ENCODE measurements at places on chromosomes 6 and 20. TPM values are rescaled to one million over a fixed set of nuclear protein-coding genes. Genes with fewer than 3 reads are reported as not detected.
A peak's percentile ranks its signal among the peaks of the same experiment; 100 is the strongest.

Gene BNIP5
- total RNA-seq: 5.7 TPM

Gene PPP1R16B
- total RNA-seq: 5.2 TPM

Gene PKIB
- 41.5 TPM for total RNA-seq

Gene MCHR2
- not detected for total RNA-seq

Gene COL9A3
- not detected for total RNA-seq

Gene FRK
- 23.3 TPM for total RNA-seq

Gene DUSP22
- total RNA-seq: 24.2 TPM

Gene KHDC1L
- total RNA-seq: not detected

DNA sequence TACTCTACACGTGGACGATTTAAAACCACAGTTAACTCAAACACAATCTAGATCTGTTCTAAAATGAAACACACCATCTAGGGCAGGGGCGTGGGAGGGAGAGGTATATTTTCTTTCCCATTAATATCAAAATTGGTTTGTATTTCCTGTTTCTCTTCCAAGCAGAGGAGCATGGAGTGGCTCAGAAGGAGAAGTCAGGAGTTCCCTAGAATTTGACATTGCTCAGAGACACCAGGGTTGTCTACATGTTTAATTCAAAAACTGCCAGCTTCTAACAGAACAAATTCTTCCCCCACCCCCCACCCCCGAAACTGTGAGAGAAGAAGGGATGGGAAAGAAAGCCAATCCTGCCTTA, 2.3 kb downstream of the PREX1 start:
- H3K27ac ChIP-seq: peak overlapping the region; percentile 74
- DNase-seq: no peak
- H3K4me3 ChIP-seq: peak overlapping the region; percentile 67
- peaks cover 81% of the 10 kb centered on the region for H3K4me1 ChIP-seq
- no peaks in the 10 kb centered on the region for H3K36me3 ChIP-seq

- peaks cover 17% of the 10 kb centered on the region for H3K4me1 ChIP-seq
- no peak overlapping the region for H3K27ac ChIP-seq
Measured at GRCh38 chr20:611047-611842, 1.1 kb upstream of the TCF15 start.

- no peaks in the 10 kb centered on the region for H3K36me3 ChIP-seq
- H3K27me3 ChIP-seq: no peaks in the 10 kb centered on the region
- H3K4me1 ChIP-seq: peaks cover 9% of the 10 kb centered on the region
- no peak overlapping the region for H3K4me3 ChIP-seq
Measured at GRCh38 chr6:85576476-85576875, 17.2 kb downstream of the SNX14 start.

DNA sequence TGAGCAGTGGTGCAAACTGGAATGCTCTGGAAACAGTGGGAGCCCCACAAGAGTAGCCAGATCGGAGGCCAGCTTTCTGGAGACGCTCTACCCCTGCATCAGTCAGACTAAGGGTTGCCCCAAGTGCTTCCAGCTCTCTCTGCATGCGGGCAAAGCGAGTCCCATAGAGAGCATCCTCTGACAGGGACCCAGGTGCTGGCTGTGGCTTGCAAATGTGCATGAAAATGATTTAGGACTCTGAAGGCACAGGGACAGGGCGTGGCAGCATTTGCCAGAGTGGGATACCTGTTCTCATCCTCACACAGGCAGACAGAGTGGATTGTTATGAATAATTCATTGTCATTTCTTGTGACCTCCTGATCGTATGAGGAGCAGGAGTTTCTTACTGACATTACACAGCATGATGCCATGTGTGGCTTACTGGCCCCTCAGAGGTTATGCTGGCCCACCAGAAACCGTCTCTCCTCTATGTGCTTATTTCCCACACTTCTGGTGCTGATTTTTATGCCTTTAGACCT, 10.3 kb downstream of the RIN2 start:
- H3K27ac ChIP-seq: no peak overlapping the region
- H3K4me3 ChIP-seq: no peak overlapping the region
- H3K36me3 ChIP-seq: no peaks in the 10 kb centered on the region
- DNase-seq: no peak
- peaks cover 4% of the 10 kb centered on the region for H3K4me1 ChIP-seq

GRCh38 chr6:167211881-167212712, 54.3 kb upstream of the GPR31 start:
- DNase-seq: no peak
- H3K36me3 ChIP-seq: no peaks in the 10 kb centered on the region
- H3K4me1 ChIP-seq: no peaks in the 10 kb centered on the region
- no peak overlapping the region for H3K4me3 ChIP-seq
- H3K27ac ChIP-seq: no peak overlapping the region
- no peaks in the 10 kb centered on the region for H3K27me3 ChIP-seq

GRCh38 chr6:41027799-41028560, 11.0 kb downstream of the UNC5CL start:
- peak overlapping the region; percentile 80 for H3K27ac ChIP-seq
- DNase-seq: peak; percentile 92
- peak overlapping the region; percentile 45 for H3K4me3 ChIP-seq
- H3K27me3 ChIP-seq: no peaks in the 10 kb centered on the region

GRCh38 chr6:94124333-94124732, 705.0 kb upstream of the EPHA7 start:
- H3K4me3 ChIP-seq: no peak overlapping the region
- DNase-seq: no peak
- no peaks in the 10 kb centered on the region for H3K27me3 ChIP-seq
- no peaks in the 10 kb centered on the region for H3K4me1 ChIP-seq
- no peak overlapping the region for H3K27ac ChIP-seq

DNA sequence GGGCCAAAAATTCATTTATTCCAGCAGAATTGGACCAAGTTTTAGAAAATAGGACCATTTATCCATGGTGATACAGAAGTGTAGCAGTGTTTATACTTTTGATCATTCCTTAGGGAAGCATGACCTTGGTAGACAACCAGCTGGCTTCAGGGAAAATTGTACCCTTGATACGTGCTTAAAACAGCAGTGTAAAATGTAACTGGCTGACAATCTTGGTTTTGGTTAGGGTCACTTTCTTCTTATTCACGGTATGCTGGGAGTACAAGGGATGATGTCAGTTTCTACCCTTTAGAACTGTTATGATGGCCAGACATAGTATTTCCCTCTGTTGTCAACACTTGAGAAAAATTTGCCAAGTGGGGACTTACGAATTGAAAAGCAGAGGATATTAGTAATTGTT, 157.1 kb downstream of the BCKDHB start:
- DNase-seq: peak; percentile 4
- H3K4me1 ChIP-seq: no peaks in the 10 kb centered on the region
- H3K4me3 ChIP-seq: no peak overlapping the region
- H3K36me3 ChIP-seq: no peaks in the 10 kb centered on the region
- H3K27me3 ChIP-seq: no peaks in the 10 kb centered on the region

- no peaks in the 10 kb centered on the region for H3K36me3 ChIP-seq
- no peaks in the 10 kb centered on the region for H3K4me1 ChIP-seq
- no peak overlapping the region for H3K4me3 ChIP-seq
- no peaks in the 10 kb centered on the region for H3K27me3 ChIP-seq
- no peak for DNase-seq
Measured at GRCh38 chr6:4665489-4666417, 110.5 kb upstream of the CDYL start.

GRCh38 chr20:49693435-49694171, 20.1 kb downstream of the B4GALT5 start:
- no peaks in the 10 kb centered on the region for H3K36me3 ChIP-seq
- peaks cover 67% of the 10 kb centered on the region for H3K4me1 ChIP-seq
- no peak overlapping the region for H3K4me3 ChIP-seq
- H3K27ac ChIP-seq: no peak overlapping the region

DNA sequence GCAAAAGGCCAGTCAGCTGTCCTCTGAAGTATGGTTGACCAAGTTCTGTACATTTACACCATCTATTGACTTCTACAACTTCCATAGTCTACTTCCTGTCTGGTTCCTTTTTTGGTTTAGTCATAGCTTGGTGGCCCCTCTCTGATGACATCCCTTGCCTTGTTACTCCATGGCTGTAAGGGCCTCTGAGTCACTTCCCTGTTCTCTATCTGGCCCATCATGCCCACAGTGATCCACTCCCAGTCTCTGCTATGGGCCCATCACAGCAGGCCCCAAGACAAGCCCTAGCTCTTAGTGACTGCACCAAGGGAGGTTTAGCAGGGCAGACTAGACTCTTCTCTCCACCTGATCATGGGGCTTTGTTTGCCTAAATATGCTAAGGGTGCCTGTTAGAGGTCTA, 441.6 kb downstream of the HACE1 start:
- no peaks in the 10 kb centered on the region for H3K27me3 ChIP-seq
- no peaks in the 10 kb centered on the region for H3K4me1 ChIP-seq
- no peak for DNase-seq
- no peak overlapping the region for H3K27ac ChIP-seq
- H3K4me3 ChIP-seq: no peak overlapping the region
- no peaks in the 10 kb centered on the region for H3K36me3 ChIP-seq

- no peak overlapping the region for H3K4me3 ChIP-seq
- no peaks in the 10 kb centered on the region for H3K27me3 ChIP-seq
- H3K36me3 ChIP-seq: no peaks in the 10 kb centered on the region
- no peaks in the 10 kb centered on the region for H3K4me1 ChIP-seq
- peak; percentile 58 for DNase-seq
Measured at GRCh38 chr6:153816366-153816765, 222.7 kb upstream of the OPRM1 start.

DNA sequence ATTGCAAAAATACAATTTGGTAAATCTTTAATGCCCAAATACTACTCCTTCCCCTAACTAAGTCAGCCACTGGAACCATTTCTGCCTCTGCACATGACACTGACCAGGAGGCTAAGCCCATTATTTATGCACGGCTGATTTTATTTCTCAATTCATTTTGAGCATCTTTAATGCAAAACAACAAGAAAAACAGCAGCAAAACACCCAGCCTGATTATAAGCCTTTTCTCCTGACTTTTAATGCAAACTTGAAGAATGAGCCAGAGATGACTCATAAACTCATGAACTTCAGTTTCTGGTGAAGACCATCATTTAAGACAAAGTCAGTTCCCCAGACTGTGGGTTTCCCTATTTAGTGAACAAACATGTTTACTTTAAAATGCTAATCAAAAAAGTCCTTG, 51.6 kb downstream of the CYP24A1 start:
- H3K27me3 ChIP-seq: no peaks in the 10 kb centered on the region
- H3K36me3 ChIP-seq: no peaks in the 10 kb centered on the region
- peaks cover 5% of the 10 kb centered on the region for H3K4me1 ChIP-seq
- DNase-seq: no peak

DNA sequence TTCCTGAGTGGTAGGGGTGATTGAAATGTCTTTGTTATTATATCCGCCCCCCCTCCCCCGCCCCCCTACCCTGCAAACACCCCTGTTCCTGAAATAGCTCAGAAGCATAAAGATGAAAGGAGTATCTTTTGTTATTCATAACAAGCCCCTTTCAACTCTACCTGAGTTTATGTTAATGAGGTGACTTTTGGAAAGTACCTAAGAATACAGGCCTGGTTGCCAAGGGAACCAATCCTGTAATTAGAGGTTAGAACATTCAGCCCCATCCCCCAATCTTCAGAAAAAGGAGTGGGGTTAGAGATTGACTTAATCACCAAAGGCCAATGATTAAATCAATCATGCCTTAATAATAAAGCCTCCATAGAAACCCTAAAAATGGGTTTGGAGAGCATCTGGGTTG, 979.2 kb upstream of the GJE1 start:
- DNase-seq: peak; percentile 36
- no peak overlapping the region for H3K4me3 ChIP-seq
- H3K27me3 ChIP-seq: no peaks in the 10 kb centered on the region
- peaks cover 4% of the 10 kb centered on the region for H3K4me1 ChIP-seq
- no peaks in the 10 kb centered on the region for H3K36me3 ChIP-seq

- DNase-seq: no peak
- no peak overlapping the region for H3K4me3 ChIP-seq
- H3K27me3 ChIP-seq: no peaks in the 10 kb centered on the region
- no peaks in the 10 kb centered on the region for H3K4me1 ChIP-seq
- no peaks in the 10 kb centered on the region for H3K36me3 ChIP-seq
Measured at GRCh38 chr6:29483735-29484134, 4.0 kb downstream of the MAS1L start.

DNA sequence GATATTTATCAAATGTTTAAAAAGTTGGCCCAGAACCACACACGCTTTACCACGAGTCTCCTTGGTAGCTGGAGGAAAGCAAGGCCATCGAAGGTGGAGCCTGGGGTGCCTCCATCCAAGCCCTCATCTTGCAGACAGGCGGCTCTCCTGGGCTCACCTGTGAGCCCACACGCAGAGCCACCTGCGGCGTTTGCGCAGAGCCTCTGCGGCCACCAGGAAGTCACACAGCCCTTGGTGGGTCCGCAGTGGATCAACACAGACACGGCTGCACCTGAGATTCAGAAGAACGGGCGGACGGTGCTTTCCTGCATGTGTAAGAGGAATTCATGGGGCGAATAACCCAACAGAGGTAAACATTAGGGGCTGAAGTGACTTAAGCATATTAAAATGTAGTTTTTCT, 24.5 kb upstream of the SMOC2 start:
- H3K4me3 ChIP-seq: no peak overlapping the region
- peaks cover 3% of the 10 kb centered on the region for H3K4me1 ChIP-seq
- DNase-seq: no peak
- H3K27me3 ChIP-seq: no peaks in the 10 kb centered on the region
- H3K27ac ChIP-seq: no peak overlapping the region

GRCh38 chr20:63054681-63055240, 48.0 kb upstream of the BHLHE23 start:
- no peak overlapping the region for H3K27ac ChIP-seq
- no peak for DNase-seq
- no peaks in the 10 kb centered on the region for H3K36me3 ChIP-seq
- H3K4me1 ChIP-seq: peaks cover 6% of the 10 kb centered on the region
- H3K4me3 ChIP-seq: no peak overlapping the region

DNA sequence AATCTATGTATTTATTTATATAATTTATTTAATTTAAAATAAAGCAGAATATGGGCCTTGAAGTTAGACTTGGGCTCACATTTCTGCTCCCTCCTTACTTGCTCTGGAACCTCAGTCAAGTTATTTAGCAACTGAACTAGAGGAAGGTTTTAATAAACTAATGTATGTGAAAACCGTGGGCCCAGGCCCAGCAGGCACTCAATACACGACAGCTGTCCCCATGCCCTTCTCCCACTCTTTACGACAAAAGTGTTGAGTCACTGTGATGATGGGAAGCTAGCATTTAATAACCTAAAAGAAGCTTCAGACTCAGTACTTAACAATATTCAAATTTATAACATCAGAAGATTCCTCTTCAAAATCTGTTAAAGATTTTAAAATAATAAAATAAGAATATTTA, 46.7 kb downstream of the SERAC1 start:
- peaks cover 68% of the 10 kb centered on the region for H3K36me3 ChIP-seq
- no peaks in the 10 kb centered on the region for H3K27me3 ChIP-seq
- DNase-seq: no peak
- no peaks in the 10 kb centered on the region for H3K4me1 ChIP-seq
- H3K27ac ChIP-seq: no peak overlapping the region
- H3K4me3 ChIP-seq: no peak overlapping the region

GRCh38 chr20:63315731-63316491, 22.9 kb downstream of the COL20A1 start:
- H3K4me1 ChIP-seq: no peaks in the 10 kb centered on the region
- no peaks in the 10 kb centered on the region for H3K36me3 ChIP-seq
- no peak overlapping the region for H3K27ac ChIP-seq
- peaks cover 18% of the 10 kb centered on the region for H3K27me3 ChIP-seq

DNA sequence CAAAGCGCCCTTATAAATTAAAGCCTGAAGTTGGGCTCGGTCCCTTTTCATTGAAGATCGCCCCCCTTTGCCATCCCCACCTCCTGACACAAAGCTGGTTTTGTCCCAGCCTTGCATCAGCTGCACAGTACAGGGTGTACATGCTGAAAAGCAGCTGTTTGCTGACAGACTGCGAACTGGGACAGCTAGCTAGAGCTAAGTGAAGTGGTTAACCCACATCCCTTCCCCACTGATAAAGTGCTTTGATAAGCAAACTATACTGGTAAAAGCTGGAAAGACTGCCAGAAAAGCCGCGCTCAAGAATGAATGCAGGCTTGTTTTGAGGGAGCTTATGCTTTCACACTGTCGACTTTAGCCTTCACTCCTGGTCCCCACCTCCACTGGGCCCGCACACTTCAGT, 207.3 kb downstream of the GMDS start:
- H3K27me3 ChIP-seq: no peaks in the 10 kb centered on the region
- peaks cover 4% of the 10 kb centered on the region for H3K4me1 ChIP-seq
- H3K27ac ChIP-seq: no peak overlapping the region
- peak; percentile 36 for DNase-seq
- H3K4me3 ChIP-seq: no peak overlapping the region
